ENCODE measurements at places on chromosomes 2 and 18.

- DNase-seq = no peak
Observed at GRCh38 chr2:47644351-47644750, 138.6 kb upstream of the MSH6 start.

DNA sequence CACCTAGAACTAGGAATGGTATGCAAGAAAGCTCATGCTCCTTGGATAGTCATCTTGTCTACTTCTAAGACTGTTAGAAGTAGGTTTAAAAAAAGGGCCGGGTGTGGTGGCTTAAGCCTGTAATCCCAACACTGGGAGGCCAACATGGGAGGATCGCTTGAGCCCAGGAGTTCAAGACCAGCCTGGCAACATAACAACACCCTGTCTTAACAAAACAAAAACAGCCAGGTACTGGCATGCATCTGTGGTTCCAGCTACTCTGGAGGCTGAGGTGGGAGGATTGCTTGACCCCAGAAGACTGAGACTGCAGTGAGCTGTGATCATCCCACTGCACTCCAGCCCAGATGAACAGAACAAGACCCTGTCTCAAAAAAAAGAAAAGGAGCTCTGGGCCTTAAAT lies 19.9 kb downstream of the PNO1 start:
- no peak for DNase-seq

GRCh38 chr2:45505138-45505537 lies 105.9 kb downstream of the SRBD1 start:
- DNase-seq = no peak

DNA sequence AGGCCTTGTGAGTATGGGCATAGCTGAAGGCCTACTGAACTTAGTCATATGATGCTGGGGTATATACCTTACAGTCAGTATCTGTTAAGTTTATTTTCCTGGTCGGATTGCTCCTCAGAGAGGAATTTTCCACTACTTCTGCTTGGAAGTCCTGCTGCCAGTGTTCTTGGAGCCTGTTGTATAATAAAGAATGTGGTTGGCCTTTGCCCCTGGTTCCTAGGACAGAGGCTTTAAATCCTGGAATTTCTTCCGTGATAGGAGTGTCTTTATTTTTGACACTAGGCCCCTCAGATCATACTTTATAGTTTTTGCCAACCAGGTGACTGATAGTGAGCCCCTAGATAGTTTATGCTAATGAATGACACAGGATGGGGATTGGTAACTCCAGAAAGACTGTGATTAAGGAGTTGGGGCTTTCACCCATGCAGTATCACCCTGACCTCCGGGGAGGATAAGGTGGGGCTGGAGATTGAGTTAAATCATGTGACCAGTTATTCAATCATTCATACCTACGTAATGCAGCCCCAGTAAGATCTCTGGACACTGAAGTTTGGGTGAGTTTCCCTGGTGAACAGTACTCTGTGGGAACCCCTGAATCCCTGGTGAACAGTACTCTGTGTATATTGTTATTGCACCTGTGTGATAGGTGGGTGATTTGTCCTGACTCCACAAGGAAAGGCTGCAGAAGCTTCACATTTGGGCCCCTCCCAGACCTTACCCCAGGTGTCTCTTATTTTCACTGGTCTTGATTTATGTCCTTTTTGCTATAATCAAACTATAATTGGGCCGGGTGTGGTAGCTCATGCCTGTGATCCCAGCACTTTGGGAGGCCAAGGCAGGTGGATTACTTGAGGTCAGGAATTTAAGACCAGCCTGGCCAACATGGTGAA lies 56.9 kb downstream of the COMMD1 start:
- no peak for DNase-seq

DNA sequence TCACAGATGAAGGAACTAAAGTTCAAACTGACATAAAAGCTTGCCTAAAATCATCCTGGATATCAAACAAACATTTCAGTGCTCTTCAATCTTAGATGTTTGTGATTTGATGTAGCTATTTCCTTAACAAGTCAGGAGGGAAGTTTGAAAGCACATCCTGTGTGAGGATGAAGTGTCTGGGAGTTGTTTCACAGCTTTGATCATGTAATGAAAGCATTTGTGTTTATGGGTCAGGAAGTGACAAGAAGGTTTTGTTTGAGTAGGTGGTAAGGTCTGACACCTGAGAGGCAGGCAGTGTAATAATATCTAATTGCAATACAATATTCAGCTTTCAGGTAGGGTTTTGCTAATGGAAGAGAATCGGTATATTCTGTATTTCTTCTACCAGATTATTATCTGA lies 26.0 kb upstream of the CSRNP3 start:
- DNase-seq = no peak

DNA sequence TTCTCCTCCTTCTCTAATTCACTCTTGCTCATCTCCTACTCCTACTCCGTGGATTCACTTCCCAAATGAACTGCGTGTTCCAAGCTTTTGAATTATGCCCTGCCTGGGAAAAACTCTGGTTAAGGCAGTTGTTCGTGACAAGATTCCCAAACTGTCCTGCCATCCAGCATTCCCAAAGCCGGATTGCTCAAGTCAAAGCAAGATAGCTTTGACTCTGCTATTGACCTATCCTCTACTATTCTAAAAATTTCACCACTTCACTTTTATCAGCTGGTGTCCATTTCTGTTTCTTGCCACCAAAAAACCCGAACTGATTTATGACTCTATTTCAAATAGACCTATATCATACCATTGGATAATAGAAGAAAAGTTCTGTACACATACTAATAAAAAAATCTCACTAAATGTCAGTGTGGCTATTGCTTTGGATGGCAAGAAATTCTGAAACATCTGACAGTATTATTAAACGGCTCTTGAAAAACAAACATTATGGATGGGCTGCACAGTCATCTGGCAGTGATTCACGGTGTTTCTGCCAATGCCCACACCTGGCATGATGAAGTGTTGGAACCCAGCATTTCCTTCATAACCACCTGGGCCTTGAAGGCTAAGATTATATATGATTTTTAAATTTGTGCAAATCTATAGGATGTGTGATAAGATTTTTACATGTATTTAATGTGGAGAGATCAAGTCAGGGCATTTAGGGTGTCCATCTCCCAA lies 87.4 kb downstream of the NCKAP5 start:
- DNase-seq = no peak

DNA sequence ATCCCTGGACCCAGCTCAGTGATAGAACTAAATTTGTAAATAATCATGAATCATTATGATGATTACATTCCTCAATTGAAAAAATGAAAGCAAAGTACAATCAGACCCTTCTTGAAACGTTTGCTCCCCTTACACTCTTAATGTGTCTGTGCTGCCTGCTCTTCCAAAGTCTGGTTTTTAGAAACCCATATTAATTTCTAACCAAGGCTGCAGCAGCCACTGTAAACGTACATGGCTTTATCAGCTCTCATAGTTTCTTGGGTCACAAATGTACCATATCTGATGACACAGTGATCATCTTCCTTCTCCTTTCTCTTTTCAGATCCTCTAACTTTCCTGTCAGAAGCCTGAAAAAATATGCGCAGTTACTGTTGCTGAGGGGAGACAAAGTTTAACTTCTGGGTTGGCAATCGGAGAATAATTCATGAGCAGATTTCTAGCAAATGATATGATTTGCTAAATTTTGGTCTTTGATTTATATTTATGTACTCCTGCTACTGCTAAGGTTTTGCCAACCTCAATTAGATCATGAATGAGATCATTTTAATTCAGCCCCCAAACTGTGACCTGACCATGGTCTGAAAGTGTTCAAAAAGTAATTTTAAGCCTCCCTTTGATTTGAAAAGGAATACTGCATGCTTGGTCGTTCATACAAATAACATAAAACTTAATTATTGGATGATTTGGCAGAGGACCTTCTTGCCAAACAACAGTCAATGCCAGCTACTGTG lies 12.3 kb downstream of the ZEB2 start:
- no peak for DNase-seq

GRCh38 chr2:215441560-215442400 lies 5.9 kb upstream of the FN1 start:
- no peak for DNase-seq

GRCh38 chr2:47888581-47889280 lies 17.6 kb downstream of the FBXO11 start:
- no peak for DNase-seq

GRCh38 chr2:240902615-240903041 lies 3.5 kb upstream of the CROCC2 start:
- no peak for DNase-seq

DNA sequence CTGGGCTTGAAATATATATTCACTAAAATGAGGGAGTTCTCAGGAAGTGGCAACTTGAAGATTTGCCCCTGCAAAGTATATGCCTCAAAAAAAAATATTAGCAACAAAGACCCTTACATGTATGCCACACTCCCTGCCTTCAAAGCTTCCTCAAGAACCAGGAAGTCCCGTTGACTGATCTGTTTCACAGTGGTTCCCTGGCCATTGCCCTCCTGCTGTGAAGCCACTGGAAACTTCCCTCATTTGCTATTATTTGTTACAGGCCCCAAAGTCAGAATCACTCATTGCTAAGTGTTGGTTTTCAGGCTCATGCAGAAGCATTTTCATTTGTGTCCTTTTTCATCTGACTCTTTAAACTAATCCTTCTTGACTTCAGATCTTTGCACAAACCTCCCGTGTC lies 421.5 kb downstream of the ZNF521 start:
- DNase-seq = no peak

DNA sequence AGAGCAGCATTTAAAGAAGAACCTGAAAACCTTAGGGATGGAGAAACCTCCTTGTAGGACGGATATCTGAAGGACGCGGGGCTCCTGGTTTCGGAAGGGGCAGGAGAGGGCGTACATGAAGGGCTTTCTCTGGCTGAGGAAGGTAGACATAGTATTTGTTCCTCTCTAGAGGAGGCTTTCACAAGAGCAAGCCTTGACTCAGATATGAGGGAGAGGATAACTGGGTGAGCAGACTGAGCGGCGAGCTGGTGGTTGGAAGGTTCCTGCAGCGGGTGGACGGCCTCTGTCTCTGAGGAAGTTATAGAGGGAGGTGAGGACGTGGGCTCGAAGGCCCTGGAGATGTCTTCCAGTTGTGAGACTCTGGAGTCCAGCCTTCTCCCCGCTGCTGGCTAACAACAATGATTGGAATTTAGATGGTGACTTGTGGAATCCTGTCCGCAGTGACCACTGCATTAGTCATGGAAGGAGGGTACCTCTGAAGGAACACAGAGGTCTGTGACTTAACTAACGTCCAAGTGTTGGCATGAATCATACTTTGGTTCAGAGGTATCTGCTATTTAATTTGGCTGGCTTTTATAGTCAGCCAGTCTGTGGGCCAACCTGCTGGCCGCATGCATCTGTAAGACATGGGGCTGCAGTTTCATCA lies 80.9 kb downstream of the ASAP2 start:
- no peak for DNase-seq

GRCh38 chr18:10511236-10511635 lies 14.6 kb upstream of the NAPG start:
- no peak for DNase-seq

GRCh38 chr2:120604767-120605166 lies 130.9 kb upstream of the GLI2 start:
- no peak for DNase-seq

DNA sequence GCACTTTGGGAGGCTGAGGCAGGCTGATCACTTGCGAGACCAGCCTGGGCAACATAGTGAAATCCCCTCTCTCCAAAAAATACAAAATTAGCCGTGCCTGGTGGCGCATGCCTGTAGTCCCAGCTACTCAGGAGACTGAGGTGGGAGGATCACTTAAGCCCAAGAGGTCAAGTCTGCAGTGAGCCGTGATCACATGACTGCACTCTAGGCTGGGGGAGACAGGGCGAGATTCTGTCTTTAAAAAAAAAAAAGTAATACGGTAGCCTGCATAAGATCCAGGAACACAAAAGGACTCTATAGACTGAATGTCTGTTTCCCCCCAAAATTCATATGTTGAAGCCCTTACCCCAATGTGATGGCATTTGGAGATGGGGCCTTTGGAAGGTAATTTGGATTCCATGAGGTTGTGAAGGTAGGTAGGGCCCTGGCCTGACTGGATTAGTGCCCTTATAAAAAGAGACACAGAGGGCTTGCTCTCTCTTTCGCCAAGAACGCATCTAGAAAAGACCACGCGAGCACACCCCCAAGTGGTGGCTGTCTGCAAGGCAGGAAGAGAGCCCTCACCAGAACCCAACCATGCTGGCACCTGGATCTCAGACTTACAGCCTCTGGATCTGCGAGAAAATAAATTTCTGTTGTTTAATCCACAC lies 17.0 kb downstream of the MBOAT2 start:
- no peak for DNase-seq

DNA sequence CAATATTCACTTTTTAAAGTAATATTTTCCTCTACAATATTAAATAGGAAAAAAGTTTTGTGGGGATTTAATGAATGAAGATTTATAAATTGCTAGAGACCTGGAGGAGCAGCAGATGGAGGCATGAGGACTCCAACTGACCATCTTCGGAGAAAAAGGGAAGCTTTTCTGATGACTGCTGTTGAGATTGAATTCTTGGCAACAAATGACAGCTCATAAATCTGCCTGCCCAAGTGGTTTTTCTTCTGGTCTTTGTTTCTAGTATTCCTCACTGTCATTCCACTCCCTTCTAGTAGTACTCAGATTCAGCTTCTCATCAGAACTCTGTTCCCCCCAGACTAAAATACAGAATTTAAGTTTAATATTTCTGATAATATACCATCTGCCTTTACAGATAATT lies 157.0 kb downstream of the EML6 start:
- DNase-seq = no peak

GRCh38 chr2:229485857-229486256 lies 214.8 kb upstream of the PID1 start:
- no peak for DNase-seq

- DNase-seq = no peak
Observed at GRCh38 chr2:160731856-160732255, 238.2 kb upstream of the RBMS1 start.

DNA sequence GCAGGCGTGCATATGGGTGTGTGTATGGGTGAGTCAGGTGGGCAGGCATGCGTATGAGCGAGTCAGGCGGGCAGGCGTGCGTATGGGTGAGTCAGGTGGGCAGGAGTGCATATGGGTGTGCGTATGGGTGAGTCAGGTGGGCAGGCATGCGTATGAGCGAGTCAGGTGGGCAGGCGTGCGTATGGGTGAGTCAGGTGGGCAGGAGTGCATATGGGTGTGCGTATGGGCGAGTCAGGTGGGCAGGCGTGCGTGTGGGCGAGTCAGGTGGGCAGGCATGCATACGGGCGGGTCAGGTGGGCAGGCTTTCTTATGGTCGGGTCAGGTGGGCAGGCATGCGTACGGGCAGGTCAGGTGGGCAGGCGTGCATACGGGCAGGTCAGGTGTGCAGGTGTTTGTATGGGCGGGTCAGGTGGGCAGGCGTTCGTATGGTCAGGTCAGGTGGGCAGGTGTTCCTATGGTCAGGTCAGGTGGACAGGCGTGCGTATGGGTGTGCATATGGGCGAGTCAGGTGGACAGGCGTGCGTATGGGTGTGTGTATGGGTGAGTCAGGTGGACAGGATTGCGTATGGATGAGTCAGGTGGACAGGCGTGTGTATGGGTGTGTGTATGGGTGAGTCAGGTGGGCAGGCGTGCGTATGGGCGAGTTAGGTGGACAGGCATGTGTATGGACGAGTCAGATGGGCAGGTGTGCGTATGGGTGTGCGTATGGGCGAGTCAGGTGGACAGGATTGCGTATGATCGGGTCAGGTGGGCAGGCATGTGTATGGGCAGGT lies 28.7 kb upstream of the KLF11 start:
- no peak for DNase-seq

GRCh38 chr2:101179982-101180381 lies 28.8 kb upstream of the TBC1D8 start:
- no peak for DNase-seq

- DNase-seq = no peak
Observed at GRCh38 chr18:44813586-44813985, 132.9 kb downstream of the SETBP1 start.

- DNase-seq = no peak
Observed at GRCh38 chr2:223846515-223846914, 9.1 kb upstream of the AP1S3 start.

- no peak for DNase-seq
Observed at GRCh38 chr2:58350484-58350883, 109.4 kb upstream of the FANCL start.

Data from NCI-H2029 treated with DMSO at 0.1 percent for 48 hours (cell line).